ENCODE measurements at places on chromosomes 2 and 18.

- DNase-seq = no peak
These were observed 17.4 kb upstream of the NOSTRIN start for GRCh38 chr2:168784993-168785392.

DNA sequence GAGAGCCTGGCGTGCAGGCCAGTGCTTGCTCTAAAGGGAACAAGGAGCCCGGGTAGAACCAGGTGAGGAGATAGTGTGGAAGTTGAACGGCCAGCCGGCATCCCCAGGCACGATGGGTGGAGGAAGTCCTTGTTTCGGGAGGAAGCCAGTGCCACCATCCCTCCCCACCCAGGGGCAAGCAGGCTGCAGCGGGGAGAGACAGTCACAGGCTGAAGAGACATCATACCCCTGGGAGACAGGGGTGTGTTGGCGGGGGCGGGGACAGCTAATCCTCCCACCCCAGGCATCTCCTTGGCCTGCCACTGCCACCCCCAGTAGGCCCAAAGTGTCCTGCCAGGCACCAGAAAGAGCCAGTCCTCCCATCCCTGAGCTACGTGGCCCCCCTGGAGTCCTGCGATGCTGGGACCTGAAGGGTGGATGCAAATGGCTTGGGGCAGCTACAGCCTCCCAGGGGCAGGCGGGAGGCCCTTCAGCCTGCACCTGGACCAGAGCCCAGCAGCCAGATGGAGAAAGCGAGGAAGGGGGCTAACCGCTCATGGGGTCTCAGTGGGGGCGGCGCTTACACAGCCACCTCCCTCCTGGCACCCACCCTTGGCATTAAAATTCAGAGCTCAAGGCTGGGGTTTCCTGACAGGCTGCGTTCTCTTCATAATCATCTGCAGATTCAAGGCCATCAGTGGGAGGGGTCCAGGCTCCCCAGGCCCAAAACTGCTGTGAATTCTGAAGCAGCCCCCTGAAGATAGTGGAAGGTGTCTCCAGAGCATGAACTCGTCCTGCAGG is 14.8 kb upstream of the GPR55 start:
- no peak for DNase-seq

- no peak for DNase-seq
These were observed 47.6 kb upstream of the ZFP36L2 start for GRCh38 chr2:43274055-43274454.

DNA sequence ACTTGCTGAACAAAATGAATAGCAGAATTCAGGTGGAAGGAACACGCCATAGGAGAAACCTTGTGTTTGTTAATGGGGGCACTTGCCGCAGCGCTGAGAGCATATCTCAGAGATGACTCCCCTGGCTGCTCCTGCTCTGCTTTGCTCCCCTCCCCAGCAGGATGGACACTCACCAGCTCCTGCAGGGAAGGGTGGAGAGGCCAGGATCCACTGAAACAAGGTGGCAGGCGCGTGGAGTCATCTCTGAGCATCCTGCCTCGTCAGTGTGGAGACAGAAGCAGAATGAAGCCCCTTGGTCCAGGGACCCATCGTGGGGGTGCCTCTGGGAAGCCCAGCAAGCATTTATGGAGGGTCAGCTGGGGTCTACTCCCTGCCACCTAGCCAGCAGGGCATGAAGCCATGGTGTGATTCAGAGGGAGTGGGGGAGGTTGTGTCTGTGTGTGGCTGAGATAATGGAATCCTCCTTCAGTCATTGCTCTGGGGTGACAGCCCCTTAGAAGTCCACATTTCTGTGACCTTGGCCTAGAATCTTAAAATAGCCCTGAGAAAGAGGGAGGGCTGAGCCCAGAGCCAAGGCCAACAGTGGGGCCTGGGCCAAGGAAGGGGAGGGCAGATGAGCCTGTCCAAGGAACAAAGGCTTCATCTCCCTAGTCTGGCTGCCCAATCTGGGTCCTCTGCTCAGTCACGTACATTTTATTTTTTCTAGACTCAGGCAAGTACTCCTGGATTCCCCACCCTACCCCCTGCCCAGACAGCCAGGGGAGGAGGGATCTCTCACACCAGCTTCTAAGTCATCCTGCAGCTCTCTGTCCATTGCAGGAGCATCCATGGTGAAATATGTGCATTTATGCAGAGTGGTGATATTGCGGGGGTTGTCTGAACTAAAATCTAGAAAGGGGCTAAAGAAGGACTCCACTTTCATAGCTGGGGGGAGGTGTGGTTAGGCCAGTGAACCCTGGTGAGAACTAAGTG is 215.4 kb downstream of the ZBTB7C start:
- DNase-seq = no peak

DNA sequence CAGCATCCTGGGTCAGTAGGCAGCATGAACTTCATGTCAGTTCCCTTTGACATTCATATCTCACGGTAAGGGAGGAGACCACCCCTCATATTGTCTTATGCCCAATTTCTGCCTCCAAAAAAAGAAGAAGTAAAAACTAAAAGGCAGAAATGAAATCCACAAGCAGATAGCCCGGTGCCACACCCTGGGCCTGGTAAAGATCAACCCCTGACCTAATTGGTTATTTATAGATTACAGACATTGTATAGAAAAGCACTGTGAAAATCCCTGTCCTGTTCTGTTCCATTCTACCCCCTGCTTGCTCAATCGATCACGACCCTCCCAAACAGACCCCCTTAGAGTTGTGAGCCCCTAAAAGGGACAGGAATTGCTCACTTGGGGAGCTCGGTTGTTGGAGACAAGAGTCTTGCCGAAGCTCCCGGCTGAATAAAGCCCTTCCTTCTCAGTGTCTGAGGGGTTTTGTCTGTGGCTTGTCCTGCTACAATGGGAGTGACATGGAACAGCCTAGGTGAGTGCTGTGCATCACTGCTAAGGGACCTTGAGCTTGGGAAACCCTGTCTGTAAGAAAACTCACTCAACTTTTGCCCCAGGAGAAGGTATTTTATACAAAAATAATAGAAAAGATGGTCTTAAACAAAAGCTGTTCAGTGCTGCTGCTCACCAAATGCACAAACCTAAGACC is 11.1 kb downstream of the NDUFV2 start:
- peak; percentile 7 for DNase-seq

- no peak for DNase-seq
These were observed 318.1 kb downstream of the ZNF521 start for GRCh38 chr18:25033747-25034471.

GRCh38 chr2:88281302-88282217 is 111.4 kb downstream of the THNSL2 start:
- peak; percentile 93 for DNase-seq

- DNase-seq = no peak
These were observed 74.4 kb upstream of the CYP20A1 start for GRCh38 chr2:203164311-203164935.

DNA sequence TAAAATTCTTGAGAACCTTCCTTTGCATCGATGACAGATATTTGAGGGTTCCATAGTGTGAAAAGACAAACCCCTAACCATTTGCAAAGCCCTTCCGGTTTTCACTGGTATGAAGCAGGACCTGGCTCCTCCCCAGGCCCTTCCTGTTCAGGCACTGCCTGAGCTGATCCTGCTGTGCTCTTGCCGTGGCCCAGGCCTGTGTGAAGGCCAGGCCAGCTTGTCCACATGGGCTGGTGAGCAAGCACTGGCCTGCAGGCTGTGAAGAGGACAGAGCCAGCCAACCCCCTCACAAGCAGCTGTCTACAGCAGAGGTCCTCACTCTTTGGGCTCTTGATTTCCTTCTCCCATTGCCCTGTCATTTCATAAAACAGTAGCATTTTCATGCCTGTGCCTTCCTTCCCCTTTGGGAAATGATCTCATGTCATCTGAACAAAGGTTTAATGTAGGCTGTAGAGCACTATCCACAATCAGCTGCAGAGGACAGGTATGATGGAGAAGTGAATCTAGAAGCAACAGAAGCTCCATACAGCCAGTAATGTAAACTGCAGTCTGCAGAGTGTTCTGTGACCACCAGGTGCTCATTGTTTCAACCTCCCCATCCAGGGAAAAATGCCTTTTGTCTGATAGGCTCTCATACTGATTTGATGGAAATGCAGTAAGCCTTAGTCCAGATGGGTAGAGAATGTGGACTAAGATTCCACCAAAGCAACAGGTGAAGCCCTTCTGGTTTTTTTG is 19.8 kb downstream of the MPHOSPH10 start:
- DNase-seq = no peak

- DNase-seq = no peak
These were observed 73.2 kb upstream of the BOD1L2 start for GRCh38 chr18:57073501-57074187.

All from inflammatory macrophage (primary cell).